ENCODE measurements at places on chromosomes 5 and 9.

DNA sequence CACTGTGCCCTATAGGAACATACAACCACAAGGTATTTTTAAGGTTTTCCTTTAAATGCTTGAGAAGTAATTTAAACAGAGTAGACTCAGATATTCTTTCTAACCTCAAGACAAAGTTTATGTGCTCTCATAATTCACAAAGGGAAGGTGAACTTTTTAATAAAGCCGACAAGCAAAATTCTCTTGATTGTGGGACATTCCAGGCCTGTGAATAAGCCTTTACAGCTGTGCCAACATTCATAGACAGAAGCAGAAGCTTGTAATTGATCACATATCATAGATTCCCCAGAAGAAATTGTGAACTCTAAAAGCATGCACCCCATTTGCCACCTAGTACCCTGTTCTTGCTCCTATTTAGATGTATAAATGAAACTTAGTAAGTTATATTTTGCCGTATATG lies 1107.8 kb upstream of the SEMA6A start:
- DNase-seq: no peak

DNA sequence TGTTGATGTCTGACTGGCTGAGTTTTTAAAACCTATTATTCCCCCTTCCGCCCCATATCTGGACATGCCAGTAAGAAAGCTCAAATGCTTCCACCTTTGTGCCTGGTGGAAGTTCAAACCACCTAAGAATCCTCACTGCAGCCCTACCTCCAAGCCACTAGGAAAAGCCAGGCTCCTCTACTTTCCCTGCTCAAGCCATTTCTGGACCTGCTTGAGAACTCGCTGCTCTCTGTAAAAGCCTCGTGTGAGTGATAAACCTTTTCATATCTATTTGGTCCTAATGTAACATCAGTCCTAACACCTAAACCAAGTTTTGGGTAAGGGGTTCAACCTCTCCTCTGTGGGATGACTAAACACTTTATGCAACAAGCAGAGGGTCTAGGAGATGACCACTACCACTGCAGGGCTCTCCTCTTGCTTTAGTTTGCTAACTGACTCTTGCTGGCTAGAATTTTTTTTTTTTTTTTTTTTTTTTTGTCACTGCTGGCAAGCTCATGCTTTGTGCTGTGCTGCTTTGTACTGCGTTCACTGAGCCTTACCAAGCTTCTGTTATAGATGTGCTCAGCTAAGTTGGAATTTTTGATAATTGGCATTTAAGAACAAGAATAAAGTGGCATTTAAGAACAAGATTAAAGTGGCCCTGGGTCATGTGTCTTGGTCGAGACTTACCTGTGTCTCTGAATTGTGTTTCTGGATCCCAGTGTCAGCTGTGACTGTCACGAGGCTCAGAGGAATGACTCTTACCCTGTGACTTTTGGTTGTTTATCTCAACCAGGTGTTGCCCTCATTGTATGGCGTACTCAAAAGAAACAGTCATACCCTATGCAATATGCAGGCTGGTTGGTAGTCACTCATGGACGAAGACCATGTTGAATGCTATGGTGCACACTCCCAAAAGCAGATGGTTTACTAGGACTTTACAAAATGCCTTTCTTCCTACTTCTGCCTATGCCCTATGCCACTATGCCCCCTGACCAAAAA lies 19.5 kb downstream of the TRIM32 start:
- no peak for DNase-seq

DNA sequence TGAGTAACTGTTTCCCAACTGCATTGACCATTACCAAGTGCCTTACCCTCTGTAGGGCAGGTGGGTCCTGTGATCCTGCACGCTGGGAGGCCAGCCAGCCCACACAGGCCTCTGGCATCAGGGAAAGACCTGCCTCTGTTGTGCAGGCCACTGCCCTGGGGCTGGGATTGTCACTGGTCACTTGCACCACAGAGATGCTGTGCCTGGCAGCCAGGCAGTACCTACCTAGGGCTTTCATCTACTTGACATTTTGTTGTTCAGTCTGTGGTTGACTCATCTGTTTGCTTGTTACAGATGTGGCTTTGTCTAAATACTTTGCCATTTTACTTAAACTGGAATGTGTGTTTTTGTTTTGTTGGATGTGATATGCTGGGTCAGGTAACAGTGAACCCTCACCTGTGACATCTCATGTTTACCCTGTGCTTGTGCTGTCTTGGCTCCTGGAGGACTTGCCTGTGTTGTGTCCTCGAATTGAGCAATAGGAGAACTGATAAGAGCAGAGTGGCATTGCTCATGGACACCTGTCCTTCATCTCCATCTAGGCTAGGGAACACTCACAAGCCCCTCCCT lies 32.8 kb downstream of the SECISBP2 start:
- no peak for DNase-seq

DNA sequence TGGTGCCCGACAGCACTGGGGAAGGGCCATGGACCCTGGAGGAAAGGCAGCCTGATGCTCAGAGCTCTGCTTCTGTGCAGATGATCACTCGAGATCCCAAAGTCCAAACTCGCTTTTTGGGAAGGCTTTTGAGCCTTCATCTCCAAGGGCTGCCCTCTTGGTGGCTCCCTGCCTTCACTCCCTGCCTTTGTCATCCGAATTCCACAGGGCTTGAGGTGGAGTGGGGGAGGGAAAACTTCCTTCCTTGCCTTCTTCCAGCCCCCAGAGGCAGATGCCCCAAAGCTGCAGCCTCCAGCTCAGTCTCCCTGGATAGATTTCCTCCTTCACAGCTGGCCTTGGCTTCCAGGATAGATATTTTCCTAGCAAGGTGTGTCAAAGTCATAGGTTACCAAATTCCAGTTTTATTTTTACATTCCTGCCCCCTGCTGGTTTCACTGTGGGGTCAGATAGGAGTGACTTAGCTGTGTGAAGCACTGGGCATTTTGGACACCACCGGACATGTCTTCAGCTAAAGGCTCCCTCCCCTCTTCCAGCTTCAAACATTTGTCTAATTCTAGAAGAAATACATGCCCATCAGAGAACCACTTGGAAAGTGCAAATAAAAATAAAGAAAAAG lies 268.2 kb downstream of the HSPA4 start:
- no peak for DNase-seq

DNA sequence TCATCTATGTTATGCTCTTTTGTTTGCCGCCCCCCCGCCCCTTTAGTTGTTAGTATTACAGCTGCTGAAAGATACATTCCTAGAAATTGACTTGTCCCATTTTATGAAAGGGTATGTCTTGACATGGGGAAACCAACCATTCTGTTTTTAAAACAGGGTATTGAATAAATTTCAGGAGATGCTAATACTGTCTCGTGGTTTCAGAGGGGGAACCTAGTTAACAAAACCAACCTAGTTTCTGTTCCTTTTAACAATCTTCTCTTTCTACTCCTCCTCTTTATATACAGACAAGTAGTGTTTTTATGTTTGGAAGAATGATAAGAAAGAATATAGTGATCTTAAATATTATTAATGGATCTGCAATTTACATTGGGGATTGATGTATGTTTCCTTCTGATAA lies 3.5 kb downstream of the PIP5K1B start:
- no peak for DNase-seq

GRCh38 chr9:32873131-32873530 lies 89.8 kb downstream of the TMEM215 start:
- no peak for DNase-seq

- DNase-seq: no peak
These were observed 75.8 kb downstream of the GOLPH3 start for GRCh38 chr5:32098291-32098690.

DNA sequence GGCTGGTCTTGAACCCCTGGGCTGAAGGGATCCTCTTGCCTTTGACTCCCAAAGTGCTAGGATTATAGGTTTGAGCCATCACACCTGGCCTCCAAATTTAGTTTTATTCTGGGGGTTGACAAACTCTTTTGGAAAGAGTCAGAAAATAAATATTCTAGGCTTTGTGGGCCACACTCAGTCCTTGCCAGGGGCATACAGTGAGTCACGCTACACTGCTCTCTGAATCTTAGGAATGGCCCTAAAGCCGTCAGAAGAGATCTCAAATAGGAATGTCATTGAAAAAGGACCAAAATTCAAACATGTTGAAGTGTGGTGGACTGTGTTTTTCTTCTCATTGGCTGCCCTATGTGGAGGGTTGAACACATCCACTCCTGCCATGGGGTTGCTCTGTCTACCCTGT lies 127.7 kb upstream of the BASP1 start:
- DNase-seq: no peak

DNA sequence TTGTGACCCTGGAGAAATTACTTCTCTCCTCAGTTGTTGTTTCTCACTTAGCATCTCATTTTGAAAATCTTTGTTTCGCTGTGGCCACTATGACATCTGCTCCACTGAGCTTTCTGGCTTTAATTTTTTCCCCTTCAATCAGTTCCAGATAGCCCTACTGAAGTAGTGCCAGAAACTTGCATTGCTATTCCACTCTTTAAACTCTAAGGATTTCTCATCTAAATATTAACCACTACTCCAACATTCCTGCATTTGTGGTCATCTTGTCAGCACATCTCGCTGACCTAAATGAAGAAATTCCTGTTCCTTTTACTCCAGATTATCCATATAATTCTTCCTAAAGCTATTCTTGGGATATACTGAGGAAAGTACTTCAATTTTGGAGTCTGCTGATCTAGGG lies 15.3 kb upstream of the NOL6 start:
- no peak for DNase-seq

- DNase-seq: no peak
These were observed 482.2 kb upstream of the KIF2A start for GRCh38 chr5:61823781-61824180.

DNA sequence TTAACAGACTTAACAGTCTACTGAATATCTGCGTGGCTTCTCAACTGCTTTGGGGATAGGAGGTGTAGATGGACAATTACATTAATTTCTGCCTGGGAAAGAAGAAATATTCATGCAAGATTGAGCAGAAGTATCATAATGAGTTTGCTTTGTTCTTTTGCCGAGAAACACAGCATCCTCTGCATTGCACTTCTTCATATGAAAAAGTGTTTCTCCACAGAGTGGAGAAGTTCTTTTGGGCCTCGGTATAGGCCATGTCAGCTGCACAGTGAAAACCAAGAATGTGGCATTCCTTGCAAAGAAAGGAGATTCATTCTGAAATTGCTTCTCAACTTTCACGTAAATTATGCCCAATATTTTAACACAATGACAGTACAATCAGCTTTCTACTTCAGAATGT lies 17.6 kb upstream of the SNX2 start:
- DNase-seq: no peak

DNA sequence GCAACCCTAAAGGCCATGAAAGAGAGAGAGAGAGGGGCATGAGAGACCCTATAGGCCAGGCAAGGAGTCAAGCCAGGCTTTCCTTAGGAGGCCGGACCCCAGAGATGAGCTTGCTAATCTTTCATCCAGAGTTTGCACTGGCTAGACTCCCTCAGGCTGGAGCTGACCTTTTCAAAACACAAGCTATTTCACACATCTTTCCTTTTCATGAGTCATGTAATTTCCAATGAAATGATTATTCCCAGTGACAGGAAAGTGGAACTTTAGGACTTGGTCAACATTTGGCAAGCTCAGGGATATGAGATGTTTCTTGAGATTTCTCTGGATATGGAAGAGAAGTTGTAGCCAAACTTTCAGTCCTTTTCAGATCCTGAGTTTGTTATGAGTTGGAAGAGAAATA lies 117.7 kb downstream of the TARS1 start:
- no peak for DNase-seq

GRCh38 chr5:56185768-56186311 lies 47.3 kb downstream of the ANKRD55 start:
- no peak for DNase-seq
